ENCODE measurements at places on chromosomes 4 and X. TPM values are rescaled to one million over a fixed set of nuclear protein-coding genes. Genes with fewer than 3 reads are reported as not detected.

RHOXF2B gene
- not detected for total RNA-seq

DAPP1 gene
- 0.41 TPM for total RNA-seq

HDX gene
- 11.4 TPM for total RNA-seq

DNA sequence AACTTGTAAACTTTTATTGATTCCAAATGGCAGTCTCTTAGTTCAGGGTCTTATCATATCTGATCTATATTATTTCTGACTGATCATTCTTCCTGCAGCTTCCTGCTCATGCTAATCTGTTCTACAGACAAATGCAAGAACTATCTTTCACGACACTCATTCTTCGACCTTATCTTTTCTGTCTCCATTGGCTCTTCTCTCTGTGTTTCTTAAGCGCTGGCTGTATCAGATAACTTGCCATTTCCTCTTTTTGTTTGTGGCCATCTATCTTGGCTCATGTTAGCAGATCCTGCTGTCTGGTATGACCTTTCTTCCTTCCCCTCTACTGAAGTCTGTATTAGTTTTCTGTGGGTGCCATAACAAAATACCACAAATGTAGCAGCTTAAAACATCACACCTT, 230.5 kb upstream of the PUDP start:
- no peak for DNase-seq

DNA sequence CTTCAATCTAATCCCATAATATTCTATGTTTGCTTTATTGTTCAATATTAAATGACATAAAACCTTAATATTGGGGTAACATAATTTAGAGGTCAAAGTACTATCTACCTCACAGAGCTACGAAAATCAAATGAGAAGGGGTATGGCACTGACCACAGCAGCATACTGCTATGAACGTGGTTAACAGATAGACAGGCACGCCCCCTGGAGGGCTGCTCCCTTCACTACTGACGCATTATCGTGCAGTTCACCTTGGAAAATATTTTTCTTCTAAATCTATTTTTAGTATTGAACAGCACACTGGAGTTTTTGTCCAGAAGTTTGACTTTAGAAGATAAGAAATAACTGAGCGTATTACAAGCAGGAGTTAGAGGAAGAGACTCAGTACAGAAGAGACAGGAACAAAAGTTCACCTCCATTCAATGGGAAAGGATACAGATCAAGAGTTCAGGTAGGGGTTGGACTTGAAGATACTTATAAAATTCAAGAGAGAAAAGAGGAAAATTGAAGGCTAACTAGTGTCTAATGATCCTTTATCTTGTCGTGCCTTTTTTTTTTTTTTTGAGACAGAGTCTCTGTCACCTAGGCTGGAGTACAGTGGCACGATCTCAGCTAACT, 22.7 kb downstream of the MAP9 start:
- no peak for DNase-seq

DNA sequence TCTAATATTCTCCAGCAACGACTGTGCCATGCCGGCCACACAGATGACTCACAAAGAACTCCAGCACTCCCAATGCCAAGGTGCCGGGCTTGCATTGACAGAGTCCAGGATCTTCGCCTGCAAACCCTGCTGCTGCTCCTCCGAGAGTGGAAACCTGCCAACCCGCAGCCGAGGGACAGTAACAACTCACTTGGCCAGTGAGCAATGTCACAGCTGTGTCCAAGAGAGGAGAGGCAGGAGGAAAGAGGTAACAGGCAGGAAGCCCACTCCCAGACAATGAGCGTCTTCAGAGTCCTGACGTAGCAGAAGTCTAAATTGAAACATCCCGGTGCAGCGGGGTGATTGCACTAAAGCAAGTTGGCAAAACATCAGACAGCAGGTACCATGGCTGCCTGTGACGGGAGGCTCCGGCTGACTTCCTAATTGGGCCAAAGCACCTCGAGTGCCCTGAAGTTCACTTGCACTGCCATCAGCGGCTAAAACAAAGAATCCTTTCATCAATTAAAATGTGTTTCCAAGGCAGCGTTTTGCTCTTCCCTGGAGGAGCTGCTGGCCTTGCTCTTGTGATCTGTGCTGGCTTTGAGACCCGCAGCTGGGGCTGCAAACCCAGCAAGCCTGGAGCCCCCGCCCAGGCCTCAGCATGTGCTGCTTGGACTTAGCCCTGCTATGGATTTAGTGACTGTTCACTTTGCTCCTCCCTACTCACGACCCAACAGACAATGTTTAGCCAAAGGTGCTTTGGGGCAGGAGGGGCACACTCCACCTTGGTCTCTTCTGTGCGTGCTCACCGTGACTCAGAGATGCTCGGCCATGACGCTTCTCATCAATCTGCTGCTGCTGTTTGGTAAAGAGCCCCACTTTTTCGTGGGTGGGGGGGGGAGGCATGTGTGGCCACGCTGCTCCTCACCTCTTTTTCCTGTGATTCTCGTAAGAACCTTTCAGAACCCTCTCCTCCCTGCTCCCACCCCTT, 36.5 kb downstream of the DCTD start:
- no peak for DNase-seq

DNA sequence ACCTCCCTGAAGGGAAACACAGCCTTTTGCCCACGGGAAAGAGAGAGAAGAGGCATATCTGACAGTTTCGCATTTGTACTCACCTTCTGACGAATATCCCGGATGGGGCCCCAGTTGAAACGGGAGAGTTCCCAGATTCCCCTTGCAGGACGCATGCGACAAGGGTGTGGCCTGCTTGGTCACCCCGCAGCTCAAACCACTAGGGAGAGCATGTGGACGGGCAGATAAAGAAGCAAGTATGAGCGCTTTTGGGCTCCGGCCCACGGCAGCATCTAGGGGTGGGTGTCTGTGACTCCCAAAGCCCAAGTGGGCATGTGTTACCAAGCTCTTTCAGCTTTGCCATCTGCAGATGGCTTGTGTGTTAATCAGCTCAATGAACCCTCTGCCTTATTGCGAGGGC, 70.1 kb upstream of the MED14 start:
- no peak for DNase-seq

- no peak for DNase-seq
These were observed 2.3 kb downstream of the PLAC8 start for GRCh38 chr4:83112231-83112630.

DNA sequence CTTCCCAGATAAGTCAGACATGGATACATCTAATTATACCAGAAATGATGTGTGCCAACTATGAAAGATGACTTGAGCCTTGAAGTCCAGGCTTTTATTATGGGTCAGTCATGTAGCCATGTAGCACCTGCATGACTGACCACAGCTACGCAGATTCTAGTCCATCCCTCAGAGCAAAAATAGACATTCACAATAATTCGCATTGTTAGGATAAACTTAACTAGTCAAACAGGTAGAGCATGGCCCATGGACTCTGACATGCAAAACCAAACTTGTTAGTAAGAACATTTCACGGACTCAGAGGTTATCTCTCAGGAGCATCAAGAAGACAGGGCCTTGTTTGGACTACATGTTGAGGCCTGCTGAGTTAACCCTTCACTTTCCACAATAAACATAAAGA, 132.6 kb downstream of the PWWP3B start:
- no peak for DNase-seq

DNA sequence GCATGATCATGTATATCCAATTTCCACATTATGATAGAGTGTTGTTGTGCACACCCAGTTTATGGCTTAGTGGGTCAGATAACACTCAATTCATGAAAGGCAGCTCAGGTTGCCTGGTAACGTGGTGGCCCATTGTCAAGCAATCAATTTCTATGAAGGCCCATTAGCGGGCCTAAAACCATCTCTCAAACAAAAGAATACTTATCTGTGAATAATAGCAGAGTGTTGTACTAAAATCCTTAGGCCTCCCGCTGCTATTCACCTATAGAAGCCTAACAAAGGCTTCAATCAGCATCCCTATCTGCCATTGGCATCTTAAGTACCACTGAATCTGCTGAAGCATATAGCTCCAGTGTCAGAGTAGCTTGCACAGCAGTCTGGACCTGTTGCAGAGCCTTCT, 849.6 kb upstream of the POU3F4 start:
- no peak for DNase-seq

GRCh38 chrX:12898073-12898472, 8.3 kb upstream of the TLR8 start:
- DNase-seq, result no peak

DNA sequence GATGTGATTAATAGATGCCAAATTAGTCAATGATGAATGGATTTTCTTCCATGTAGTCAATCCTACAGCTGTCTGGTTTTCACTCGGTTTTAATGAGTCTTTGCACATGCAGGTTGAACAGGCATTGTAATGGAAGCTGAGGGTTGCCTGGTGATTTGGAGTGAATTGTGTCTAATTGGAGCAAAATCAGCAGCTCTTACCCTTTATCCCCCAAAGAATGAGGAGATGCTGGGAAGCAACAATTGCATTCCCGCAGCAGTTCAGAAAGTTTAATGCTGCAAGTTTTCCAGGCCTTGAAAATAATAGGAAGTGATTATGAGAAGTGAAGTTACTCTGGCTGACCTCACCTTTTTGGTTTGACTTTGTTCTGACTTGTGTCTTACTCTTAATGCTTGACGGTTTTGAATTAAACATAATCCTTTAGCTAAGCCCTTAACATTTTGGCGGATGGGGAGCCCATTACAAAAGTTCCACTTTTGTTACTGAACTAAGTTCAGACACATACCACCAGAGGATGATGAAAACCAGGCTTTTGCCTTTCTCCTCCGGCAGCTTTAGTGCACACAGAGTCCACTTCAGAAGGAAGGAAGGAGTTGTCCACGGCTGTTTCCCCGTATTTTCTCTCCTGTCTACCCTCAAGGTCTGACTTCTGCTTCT, 78.8 kb upstream of the TBC1D9 start:
- DNase-seq, result no peak

DNA sequence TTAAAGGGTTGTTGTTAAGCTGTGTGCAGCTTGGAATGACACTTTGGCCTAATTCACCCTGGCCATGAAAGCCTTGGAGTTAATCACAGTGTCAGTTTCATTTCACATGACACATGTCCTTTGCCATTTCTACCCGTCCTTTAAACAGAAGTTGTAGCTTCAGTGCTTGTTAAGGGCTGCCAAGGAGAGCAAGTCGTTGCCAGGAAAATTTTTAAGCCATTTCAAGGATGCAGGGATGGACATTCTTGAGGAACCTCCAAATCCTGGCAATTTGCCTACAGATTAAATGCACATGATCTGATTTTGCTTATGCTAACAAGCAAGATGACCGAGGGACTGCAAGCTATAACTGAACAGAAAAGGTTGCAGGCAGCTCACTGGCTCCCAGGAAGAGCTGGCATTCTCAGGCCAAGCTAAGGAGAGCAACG, 40.5 kb downstream of the SETD7 start:
- DNase-seq, result no peak

- DNase-seq, result no peak
These were observed 150.9 kb downstream of the SPRY1 start for GRCh38 chr4:123547216-123548165.

GRCh38 chrX:39477762-39478120, 620.0 kb downstream of the BCOR start:
- no peak for DNase-seq

DNA sequence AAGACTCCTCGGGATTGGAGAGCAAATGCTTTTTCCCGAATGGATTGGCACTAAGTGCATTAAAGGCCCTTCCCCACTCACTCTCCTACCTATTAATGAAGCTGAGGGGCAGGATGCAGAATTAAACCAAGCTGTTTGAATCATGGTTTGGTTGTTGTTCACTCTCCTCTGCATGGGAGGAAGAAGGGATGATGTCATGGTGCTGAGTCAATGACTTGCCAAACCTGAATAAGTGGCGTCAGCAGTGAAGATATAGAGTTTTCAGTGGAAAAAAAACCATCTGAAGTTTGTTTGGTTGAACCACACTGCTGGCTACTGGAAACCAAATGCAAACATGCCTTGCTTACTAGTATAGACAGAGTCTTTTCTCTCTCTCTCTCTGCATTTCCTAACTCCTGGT, 19.8 kb upstream of the ZXDA start:
- DNase-seq, result no peak

DNA sequence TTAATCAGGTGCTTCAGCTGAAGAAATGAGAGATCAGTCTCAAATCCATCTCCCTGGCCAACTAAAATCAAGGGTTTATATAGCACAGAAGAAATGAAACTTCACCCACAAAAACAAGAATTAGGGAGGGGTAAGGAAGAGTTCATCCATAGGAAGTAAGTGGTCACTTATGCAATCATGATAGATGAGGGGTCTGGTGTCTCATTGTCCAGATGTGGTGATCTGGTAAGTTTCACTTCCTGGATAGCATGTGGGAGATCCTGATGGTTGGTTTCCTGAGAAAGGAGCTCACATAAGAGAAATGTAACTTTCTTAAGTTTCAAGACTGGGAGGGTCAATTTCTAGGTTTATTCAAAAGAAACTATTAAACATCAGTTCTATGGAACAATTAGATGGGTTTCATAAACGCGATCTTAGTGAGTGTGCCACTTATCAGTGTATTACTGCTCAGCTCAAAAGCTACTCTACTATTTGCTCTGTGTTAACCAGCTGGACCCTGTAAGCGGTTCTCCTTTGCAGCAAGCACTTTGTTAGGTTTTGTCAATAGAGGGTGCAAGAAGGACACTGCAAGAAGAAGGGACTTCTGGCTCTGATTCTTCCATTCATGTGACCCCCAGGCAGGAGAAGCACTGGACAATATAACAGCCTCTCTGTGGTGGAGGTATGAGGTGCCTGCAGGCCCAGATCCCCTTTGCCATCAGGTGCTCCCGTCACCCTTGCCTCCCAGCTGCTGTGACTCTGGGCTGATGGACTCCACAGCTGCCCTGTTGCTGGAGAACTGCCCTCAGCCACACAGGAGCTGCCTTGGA, 35.4 kb upstream of the HPSE start:
- no peak for DNase-seq

DNA sequence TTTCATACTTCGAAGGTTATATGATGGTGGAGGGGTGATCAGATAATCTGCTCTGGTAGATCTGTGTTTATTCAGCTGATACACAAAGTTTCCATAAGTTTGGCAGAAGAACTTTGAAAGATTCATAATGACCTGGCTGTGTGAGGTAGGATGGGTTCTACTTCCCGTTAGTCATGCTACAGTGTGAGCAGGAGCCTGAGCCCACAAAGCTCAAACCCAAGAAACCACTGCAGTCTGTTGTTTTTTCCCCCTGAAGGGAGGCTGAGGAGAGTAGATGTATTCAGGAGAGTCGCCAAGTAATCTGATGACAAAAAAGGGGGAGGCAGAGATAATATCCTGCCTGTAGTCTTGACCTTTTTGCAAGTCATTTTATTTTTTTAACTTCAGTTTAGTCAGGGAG, 52.8 kb upstream of the PPP3CA start:
- DNase-seq, result no peak

GRCh38 chrX:63350465-63350877, 661 bp downstream of the SPIN4 start:
- DNase-seq, result no peak

DNA sequence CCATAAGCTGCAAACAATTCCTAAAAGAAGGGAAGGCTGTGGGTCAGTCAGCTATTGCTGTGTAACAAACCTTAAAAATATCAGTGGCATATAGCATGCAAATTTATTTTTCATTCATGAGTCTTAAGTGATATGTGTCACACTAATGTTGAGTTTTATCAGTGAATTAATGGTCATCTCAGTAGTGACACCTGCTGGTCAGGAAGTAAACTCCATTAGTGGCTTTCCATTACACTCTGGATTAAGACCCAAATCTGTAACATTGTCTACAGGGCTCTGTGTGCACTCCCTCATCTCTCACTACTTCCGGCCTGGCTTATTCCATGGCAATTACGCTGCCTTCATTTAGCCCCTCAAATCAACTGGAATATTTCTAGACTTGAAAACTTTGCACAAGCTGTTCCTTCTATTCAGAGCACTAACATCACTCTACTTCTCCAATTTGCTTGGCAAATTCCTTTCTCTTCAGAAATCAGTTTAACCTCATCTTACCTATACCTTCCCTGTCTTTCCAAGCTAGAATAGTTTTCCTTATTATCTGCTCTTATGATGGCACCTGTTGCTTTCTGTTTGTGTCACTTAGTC, 217.3 kb upstream of the TAPT1 start:
- DNase-seq, result no peak

GRCh38 chr4:181323061-181323460, 920.1 kb upstream of the TENM3 start:
- no peak for DNase-seq

All from frontal cortex (tissue), 4 donors.